ENCODE measurements at places on chromosomes 4 and X.

DNA sequence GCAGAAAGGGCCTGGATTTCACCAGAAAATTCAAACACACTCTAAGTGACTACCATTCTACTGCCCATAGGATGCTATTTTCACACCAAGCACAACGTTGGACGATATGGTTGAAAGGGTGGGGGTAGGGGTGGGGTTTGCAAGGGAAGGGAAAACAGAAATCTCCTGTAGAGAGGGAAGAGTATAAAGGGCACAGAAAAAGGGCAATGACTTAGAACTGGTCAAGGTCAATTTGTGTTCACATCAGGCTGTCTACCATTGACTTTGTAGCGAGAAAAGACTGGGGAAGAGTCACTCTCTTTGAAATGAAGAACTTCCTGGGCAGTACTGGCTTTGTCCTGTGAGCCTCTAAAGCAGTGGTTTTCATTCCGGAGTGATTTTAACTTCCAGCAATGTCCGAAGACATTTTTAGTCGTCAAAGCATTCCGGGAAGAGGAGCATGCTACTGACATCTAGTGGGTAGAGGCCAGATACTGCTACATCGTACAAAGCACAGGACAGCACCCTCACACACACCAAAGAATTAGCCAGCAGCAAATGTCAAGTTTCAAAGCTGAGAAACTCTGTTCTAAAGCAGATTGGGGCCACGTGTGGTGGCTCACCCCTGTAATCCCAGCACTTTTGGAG lies 48.4 kb upstream of the SLC7A3 start:
- DNase-seq: peak; percentile 41

- no peak for DNase-seq
Measured at GRCh38 chrX:110219920-110220319, 98.0 kb downstream of the AMMECR1 start.

GRCh38 chrX:42414057-42414456 lies 363.9 kb downstream of the PPP1R2C start:
- DNase-seq: no peak

- no peak for DNase-seq
Measured at GRCh38 chr4:44675366-44675765, 2.9 kb upstream of the GUF1 start.

DNA sequence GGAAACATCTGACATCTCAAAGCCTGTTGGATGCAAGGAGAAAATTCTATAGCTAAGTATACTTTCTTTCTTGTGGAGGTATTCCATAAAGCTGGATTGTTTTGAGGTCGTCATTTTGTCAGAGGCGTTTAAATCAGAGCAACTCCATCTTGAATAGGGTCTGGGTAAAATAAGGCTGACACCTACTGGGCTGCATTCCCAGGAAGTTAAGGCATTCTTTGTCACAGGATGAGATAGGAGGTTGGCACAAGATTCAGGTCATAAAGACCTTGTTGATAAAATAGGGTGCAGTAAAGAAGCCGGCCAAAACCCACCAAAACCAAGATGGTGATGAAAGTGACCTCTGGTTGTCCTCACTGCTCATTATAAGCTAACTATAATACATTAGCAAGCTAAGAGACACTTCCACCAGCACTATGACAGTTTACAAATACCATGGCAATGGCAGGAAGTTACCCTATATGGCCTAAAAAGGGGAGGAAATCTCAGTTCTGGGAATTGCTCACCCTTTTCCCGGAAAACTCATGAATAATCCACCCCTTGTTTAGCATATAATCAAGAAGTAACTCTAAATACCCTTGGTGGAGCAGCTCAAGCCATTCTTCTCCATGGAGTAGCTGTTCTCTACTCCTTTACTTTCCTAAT lies 11.9 kb downstream of the HSD17B13 start:
- DNase-seq: no peak

GRCh38 chr4:67750691-67751090 lies 3.5 kb downstream of the GNRHR start:
- DNase-seq: no peak

GRCh38 chr4:95092766-95093165 lies 335.0 kb downstream of the BMPR1B start:
- no peak for DNase-seq

- DNase-seq: no peak
Measured at GRCh38 chr4:127162741-127163140, 470.0 kb upstream of the INTU start.

GRCh38 chrX:48823053-48823452 lies 3.3 kb upstream of the ERAS start:
- DNase-seq: no peak

GRCh38 chrX:19721726-19722370 lies 165.6 kb downstream of the SH3KBP1 start:
- no peak for DNase-seq

DNA sequence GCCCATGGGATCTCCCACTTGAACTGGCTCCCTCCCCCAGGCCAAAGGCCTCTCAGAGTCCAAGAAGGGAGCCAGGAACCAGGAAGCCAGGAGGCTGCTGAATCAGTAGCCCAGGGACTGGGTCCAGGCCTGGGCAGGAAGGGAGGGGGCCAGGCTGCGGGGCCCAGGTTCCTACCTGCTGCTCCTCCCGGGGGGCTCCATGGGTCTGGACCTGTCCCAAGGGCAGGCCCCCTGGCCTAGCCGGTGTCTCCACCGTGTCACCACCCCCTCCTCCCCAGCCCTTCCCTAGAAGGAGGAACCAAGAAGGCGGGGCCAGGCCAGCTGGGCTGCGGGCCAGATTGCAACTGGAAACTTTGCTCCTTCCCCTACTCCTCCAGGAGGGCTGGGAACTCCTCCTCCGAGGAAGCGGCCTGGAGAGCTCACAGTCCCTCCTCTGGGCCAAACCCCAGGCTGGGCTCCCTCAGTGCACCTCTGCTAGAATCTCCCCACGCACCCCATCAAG lies at the start of gene IQSEC2:
Gene IQSEC2, minus strand, starts transcription at position 264 of the 502 bp plus-strand sequence.
- peak; percentile 2 for DNase-seq

DNA sequence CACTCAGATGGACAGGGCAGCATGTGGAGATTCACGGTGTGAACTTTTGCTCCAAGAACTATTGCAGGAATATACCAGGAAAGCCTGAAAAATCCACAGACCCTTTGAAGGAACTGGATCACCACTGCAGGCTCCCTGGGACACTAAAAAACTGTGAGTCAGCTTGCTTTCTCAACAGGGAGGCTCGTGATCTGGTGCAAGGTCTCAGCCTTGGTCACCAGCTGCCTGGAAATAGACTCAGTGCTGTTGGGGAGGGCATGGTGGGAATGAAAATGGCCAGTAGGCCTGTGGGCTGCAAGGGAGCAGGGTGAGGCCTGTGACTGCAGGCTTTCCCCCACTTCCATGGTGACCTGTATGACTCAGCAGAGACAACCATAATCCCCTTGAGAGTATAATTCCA lies 426.4 kb upstream of the RPS6KA3 start:
- no peak for DNase-seq

DNA sequence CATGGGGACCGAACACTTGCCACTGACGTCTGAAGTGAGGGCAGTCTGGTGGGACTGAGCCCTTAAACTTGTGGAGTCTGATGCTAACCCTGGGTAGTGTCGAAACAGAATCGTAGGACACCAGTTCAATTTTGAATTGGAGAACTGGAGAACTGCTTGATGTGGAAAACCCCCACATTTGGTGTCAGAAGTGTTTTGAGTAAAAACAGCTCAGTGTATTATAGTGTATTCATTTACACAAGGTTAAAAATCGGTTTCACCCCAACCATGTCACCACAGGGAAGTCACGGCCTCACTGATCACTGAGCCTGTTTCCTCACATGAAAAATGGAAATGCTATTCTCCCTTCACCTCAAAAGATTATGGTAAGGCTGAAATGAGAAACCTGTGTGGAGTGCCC lies 21.9 kb downstream of the PIN4 start:
- no peak for DNase-seq

DNA sequence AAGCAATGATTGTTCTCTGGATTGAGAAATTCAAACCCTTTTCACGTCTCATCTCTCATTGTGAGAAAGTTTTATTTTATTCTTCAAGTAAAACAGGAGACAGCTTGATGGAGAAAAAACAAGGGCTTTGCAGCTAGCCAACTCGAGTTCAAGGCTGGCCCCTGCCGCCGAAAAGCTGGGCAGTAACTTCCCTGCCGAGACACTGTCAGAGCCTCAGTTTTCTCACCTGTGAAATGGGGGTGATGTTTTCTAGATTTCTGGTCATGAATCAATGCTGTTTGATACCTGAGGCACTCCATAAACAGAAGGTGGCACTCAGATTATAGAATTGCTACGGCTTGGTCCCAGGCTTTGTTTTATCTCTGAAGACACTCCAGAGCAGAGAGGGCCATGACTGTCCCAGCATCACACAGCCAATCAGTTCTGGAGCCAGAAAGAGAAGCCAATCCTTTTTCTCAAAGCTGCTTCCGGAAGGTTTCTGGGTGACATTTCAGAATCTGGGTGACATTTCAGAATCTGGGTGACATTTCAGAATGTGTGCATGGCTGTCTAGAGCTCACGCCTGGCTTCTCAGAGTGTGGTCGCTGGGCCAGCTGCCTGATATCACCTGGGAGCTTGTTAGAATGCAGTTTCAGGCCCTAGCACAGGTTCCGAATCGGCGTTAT lies 33.2 kb downstream of the HMX1 start:
- DNase-seq: no peak

Data from H1 (cell line).